ENCODE measurements at places on chromosomes 2 and 18. TPM values are rescaled to one million over a fixed set of nuclear protein-coding genes. Genes with fewer than 3 reads are reported as not detected.

MC4R gene
- not detected for total RNA-seq

SERPINB4 gene
- total RNA-seq: 0.26 TPM

IL36A gene
- total RNA-seq: not detected

RAD51AP2 gene
- total RNA-seq: not detected

- no peak overlapping the region for H3K4me3 ChIP-seq
- H3K36me3 ChIP-seq: no peaks in the 10 kb centered on the region
- H3K4me1 ChIP-seq: no peaks in the 10 kb centered on the region
- DNase-seq: no peak
- H3K27me3 ChIP-seq: no peaks in the 10 kb centered on the region
- no peak overlapping the region for H3K27ac ChIP-seq
These were observed 4.9 kb upstream of the ALLC start for GRCh38 chr2:3652896-3653625.

- H3K4me3 ChIP-seq: no peak overlapping the region
- no peaks in the 10 kb centered on the region for H3K27me3 ChIP-seq
- 0 out of 2 replicates have a peak, but pooled peaks cover 4% of the 10 kb centered on the region for H3K4me1 ChIP-seq
- no peak for DNase-seq
These were observed 68.5 kb downstream of the MOGAT1 start for GRCh38 chr2:222739939-222740338.

DNA sequence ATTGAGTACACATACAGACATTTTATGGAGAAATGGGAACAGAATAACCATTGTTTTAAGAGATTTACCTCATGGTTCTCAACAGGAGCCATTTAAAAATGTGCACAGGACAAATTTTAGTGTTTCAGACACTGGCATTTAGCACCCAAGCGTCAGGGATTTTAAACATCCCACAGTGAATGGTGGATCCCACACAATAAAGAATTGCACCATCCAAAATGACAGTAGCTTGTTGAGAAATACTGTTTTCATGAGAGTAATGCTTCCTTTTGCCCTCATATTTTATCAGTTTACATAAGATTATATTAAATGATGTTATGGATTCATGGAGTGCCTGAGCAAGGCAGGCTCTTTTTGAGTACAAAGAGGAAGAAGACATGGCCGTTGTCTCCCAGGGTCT lies 54.0 kb downstream of the MFSD6 start:
- DNase-seq: no peak
- no peaks in the 10 kb centered on the region for H3K36me3 ChIP-seq
- no peak overlapping the region for H3K4me3 ChIP-seq
- no peaks in the 10 kb centered on the region for H3K27me3 ChIP-seq
- H3K4me1 ChIP-seq: peaks cover 28% of the 10 kb centered on the region

GRCh38 chr2:18500333-18500732 lies 60.1 kb downstream of the RDH14 start:
- H3K4me1 ChIP-seq: no peaks in the 10 kb centered on the region
- no peaks in the 10 kb centered on the region for H3K36me3 ChIP-seq
- no peak for DNase-seq

DNA sequence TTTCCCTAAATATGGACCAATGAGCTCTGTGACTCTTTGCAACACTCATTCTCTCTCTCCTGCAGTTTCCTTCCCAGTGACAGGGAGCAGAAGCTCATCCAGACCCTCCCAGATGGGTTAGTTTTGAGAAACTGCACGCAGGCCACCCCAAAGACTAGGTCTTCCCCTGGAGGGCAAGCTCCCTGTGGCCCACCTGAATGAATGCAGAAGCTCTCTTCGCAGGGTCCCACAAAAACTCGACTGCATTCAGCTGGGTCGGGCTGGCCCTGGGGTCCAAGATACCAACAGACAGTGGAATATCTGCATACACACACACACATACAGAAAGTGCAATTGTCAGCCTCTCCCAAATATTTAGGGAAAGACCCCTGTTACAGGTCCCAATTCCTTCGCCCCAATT lies 37.0 kb downstream of the TFCP2L1 start:
- no peak for DNase-seq
- no peak overlapping the region for H3K4me3 ChIP-seq
- no peaks in the 10 kb centered on the region for H3K4me1 ChIP-seq
- H3K36me3 ChIP-seq: no peaks in the 10 kb centered on the region

DNA sequence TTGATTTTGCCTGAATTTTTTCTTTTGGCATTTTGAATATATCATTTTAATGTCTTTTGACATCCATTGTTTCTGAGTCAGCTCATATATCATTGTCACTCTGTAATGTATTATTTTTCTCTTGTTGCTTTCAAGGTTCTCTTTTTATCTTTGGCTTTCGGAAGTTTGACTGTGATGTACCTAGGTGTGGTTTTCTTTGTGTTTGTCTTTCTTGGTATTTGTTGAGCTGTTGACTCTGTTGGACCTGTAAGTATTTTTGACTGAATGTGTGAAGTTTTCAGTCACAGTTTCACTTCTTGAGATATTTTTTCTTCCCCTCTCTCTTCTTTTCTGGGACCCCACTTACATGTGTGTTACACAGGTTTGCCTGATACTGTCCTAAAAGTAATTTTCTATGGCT lies 24.9 kb upstream of the DRC1 start:
- no peak overlapping the region for H3K27ac ChIP-seq
- no peak overlapping the region for H3K4me3 ChIP-seq
- H3K27me3 ChIP-seq: no peaks in the 10 kb centered on the region
- no peaks in the 10 kb centered on the region for H3K4me1 ChIP-seq

- no peak overlapping the region for H3K4me3 ChIP-seq
- H3K36me3 ChIP-seq: no peaks in the 10 kb centered on the region
- DNase-seq: no peak
- no peak overlapping the region for H3K27ac ChIP-seq
- H3K4me1 ChIP-seq: no peaks in the 10 kb centered on the region
These were observed 99.7 kb upstream of the ODC1 start for GRCh38 chr2:10547663-10548376.

GRCh38 chr18:65227970-65228369 lies 522.8 kb upstream of the CDH7 start:
- no peak for DNase-seq
- H3K4me3 ChIP-seq: no peak overlapping the region
- no peaks in the 10 kb centered on the region for H3K27me3 ChIP-seq
- H3K27ac ChIP-seq: no peak overlapping the region

DNA sequence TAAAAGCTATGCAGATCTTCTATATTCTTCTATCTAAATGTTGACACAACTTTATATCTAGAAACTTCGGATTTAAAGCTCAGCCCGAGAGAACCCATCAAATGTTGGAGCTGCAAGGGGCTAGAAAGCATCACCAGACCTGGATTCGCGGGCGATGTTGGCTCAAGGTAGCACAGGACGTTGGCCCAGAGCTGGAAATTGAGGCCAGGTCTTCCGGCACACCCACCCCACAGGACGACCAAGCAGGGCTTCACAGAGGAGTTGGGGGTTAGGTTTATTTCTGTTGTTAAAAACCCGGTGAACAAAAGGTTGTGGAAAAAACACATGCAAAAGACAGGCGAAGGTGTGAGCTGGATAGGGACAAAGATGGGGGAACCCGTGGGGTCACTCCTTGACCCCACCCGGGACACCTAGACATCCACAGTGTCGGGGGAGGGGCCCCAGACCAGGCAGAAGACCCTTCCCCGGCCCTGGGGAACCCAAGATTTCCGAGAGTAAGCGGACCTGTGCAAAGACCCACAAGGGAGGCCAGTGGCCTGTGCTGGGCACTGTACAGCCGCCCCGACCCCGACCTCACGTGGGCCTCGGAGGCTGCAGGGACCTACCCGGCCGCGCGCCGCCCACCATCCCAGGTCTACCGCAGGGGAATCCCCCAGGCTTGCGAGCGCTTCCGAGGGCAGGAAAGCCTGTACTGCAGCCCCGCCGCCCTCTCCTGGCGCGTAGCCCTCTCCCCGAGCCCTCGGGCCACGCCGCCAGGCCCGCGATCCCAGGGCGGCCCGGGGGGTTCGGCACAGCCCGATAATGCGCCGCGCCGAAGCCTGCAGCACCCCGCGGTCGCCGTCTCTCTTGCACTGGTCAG lies 1.8 kb upstream of the AGBL5 start:
- H3K4me1 ChIP-seq: peaks cover 19% of the 10 kb centered on the region
- H3K4me3 ChIP-seq: peak overlapping the region; percentile 61
- 0 out of 2 replicates have a peak overlapping the region, but pooled peaks have one; percentile 0 for H3K27ac ChIP-seq
- H3K36me3 ChIP-seq: peaks cover 19% of the 10 kb centered on the region

DNA sequence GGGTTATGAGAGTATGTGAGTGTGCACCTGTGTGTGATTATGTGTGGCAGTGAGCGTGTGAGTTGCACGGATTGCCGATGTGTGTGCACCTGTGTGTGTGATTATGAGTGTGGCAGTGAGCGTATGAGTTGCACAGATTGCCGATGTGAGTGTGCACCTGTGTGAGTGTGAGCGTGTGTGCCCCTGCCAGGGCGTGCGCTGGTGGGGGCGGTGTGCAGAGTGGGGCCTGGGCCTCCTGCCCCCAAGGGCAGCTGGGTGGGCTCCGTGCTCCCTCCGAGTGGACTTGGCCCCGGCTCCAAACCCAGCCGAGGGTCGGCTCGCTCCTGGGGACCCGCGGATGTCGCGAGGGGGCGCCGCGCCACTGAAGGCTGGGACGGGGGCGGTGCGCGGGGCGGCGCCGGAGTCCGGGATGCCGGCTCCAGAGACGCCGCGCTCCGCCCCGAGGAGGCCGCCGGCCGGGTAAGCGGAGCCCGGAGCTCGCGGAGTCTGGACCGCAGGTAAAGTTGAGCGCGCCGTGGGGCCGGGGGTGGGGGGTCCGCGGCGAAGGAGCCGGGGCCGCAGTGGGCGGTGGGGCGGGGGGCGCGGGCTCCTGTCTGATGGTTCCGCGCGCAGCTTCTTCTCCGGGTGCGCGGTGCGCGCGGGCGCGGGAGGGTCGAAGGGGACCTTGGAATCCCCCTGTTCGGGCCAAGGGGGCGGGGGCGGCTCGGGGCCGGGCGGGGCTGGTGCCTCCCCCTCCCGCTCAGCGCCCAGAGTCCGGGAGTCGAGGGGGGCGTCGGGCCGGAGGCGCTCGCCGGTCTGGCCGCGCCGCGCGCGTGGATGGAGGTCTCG lies at the start of gene KCNG2:
Gene KCNG2, plus strand, starts transcription at position 421 of the 828 bp plus-strand sequence. CDS start 65,730 bp downstream, outside the sequence.
- no peak within 1 kb of the TSS for H3K27ac ChIP-seq
- no peak within 1 kb of the TSS for H3K4me3 ChIP-seq
- DNase-seq: no peak
- no peaks in the 10 kb centered on the region for H3K4me1 ChIP-seq
- H3K27me3 ChIP-seq: peaks cover 31% of the 10 kb centered on the region

DNA sequence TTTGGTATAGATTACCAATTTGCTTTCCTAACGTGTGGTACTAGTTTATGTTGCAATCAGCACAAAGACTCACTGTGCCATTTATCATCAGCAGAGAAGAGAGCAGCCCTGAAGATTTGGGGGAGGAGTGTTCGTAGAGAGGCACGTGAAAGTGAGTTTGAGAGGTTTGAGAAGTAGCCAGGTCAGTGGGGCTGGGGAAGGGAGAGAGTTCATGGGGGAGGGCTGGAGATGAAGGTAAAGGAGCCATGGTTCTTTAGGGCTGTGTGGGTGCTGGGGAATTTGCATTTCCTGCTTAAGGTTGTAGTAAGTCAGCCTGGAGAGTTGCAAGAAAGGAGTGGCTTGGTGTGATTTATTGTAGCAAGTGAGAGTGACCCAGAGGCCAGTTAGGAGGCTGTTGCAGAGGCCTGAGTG lies 172.1 kb downstream of the NEDD4L start:
- no peaks in the 10 kb centered on the region for H3K36me3 ChIP-seq
- no peak overlapping the region for H3K4me3 ChIP-seq
- H3K27me3 ChIP-seq: no peaks in the 10 kb centered on the region
- DNase-seq: no peak

- peaks cover 18% of the 10 kb centered on the region for H3K4me1 ChIP-seq
- DNase-seq: peak; percentile 31
- no peaks in the 10 kb centered on the region for H3K27me3 ChIP-seq
- H3K36me3 ChIP-seq: no peaks in the 10 kb centered on the region
These were observed 35.5 kb downstream of the IL1R2 start for GRCh38 chr2:102027036-102027980.

- DNase-seq: no peak
- no peaks in the 10 kb centered on the region for H3K27me3 ChIP-seq
- no peaks in the 10 kb centered on the region for H3K4me1 ChIP-seq
These were observed 37.0 kb upstream of the METTL21A start for GRCh38 chr2:207662203-207662602.

DNA sequence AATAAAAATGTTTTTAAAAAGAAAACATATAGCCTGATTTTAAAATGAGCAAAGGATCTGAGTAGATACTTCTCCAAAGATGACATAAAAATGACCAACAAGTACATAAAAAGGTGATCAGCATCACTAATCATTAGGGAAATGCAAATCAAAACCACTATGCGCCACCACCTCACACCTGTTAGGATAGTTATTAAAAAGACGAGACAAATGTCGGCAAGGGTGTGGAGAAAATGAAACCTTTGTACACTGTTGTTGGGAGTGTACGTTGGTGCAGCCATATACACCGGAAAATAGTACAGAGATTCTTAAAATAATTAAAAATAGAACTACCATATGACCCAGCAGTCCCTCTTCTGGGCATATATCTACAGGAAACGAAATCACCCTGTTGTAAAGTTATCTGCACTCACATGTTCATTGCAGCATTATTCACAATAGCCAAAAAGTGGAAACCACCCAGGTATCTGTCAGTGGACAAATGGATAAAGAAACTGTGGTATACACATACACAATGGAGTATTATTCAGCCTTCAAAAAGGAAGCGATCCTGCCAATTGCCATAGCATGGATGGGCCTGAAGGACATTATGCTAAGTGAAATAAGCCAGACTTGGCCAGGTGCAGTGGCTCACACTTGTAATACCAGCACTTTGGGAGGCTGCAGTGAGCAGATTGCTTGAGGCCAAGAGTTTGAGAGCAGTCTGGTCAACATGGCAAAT lies 91.6 kb downstream of the PRKRA start:
- H3K27ac ChIP-seq: no peak overlapping the region
- no peaks in the 10 kb centered on the region for H3K27me3 ChIP-seq
- no peak for DNase-seq
- no peaks in the 10 kb centered on the region for H3K36me3 ChIP-seq
- H3K4me1 ChIP-seq: no peaks in the 10 kb centered on the region

DNA sequence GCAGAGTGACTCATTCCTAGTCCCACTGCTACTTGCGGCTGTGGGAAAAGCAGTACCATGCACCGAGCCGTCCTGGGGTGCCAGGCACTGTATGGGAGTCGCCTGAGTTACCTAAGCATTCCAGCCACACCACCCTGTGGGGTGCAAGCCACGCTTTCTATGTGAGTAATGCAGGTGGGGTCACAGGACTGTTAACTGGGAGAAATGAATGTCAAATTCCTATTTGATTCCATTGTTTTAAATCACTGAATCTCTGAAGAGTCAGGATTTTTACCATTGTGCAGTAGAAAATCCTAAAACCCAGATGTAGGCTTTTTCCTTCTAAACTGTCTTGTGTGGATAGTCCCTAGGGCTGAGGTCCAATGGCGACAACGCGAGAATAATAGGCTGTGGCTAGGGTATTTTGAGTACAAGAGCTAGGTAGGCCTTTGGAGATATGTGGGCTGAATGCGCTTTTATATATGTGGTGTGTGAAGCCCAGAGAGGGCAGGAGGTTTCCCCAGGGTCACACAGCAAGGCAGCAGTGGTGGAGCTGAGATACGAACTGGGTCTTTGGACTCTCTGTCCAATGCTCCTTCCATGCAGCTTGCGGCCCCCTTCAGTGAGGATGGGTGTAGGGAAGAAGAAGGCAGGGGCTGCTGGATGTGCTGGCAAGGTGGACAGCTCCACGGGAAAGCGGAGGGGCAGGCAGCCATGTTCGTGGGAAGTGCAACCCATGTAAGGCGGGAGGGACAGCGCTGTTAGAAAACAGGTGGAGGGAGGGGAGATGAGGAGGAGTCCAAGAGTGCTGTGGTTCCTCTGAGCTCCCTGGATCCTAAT lies 83.2 kb downstream of the DDX1 start:
- H3K36me3 ChIP-seq: no peaks in the 10 kb centered on the region
- DNase-seq: no peak
- H3K27me3 ChIP-seq: no peaks in the 10 kb centered on the region
- no peak overlapping the region for H3K4me3 ChIP-seq

GRCh38 chr2:105400138-105400540 lies 1.3 kb upstream of the FHL2 start:
- H3K27ac ChIP-seq: no peak overlapping the region
- DNase-seq: no peak
- peaks cover 58% of the 10 kb centered on the region for H3K4me1 ChIP-seq
- H3K27me3 ChIP-seq: no peaks in the 10 kb centered on the region
- peaks cover 29% of the 10 kb centered on the region for H3K36me3 ChIP-seq

All from SJSA1 (cell line).